ENCODE measurements at places on chromosomes 1 and 21. TPM values are rescaled to one million over a fixed set of nuclear protein-coding genes. Genes with fewer than 3 reads are reported as not detected.

Gene NBPF4
- total RNA-seq = not detected

Gene CFH
- total RNA-seq = 299 TPM

DNA sequence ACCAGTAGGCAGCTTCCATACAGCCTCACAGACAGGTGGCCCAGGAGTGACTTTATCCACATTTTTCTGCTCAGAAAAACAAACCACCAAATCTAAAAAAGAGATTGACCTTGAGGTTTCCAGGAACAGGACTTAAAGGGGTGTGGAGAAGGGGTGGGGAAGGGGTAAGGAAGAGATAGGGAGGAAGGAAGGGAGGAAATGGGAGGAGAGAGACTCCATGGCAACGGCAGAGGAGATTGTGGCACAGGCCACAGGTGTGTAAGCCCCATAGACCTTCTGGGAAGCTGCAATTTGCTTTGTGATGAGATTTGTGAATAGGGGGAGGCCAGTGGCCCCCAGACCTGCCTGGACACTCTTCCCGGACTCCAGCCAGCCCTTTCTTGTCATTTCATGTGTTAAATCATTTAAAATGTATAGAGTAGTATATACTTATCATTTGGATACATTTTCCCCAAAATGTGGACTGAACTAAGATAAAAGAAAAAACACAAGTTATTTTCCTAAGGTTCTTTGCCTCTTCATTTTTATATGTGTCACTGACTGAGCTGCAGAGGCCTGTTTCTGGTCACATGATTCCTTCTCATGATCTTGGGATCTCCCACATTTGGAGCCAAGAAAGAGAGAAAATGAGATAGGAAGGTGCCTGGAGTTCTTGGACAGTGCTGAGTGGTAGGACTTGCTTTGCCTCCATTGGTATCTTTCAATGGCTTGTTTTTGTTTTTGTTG lies 55.5 kb downstream of the CLIC6 start:
- DNase-seq = no peak

DNA sequence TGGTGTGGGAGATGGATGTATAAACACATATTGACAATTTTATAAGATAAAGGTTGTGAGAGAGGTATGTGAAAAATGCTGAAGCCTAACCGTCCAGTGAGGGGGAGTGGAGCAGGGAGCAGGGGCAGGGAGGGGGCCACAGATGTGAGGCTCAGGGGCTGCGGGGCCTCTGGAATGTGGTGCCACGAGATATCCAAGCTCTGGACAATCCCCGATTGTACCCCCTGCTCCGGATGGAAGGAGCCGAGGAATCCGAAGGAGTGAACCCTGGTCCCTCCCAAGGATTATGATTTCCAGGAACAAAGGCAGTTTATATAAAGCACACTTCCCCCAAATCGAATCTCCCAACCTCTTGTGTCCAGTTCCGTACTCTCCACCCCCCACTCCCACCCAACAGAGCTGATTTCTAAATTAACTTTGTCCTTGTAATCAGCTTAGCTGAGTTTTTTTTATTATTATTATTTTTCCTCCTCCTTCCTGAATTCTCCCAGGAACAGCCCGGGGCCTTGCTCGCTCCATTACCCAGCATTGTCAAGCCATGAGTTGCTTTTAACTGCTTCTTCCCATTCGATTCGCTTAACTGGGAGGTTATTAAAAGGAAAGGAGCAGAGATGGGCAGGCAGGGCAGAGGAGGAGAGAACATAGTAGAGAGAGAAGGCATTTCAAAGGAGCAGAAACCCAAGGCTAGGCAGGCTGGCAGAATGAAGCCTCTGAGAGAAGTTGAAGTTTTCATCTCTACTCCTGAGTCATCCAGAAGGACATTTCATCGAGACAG lies 9.4 kb downstream of the KIRREL1 start:
- no peak for DNase-seq

Data from urinary bladder (tissue), 4 donors.